ELF-1 (cell line): ENCODE measurements at places on chromosomes 13 and 19.
A peak's percentile ranks its signal among the peaks of the same experiment; 100 is the strongest.

DNA sequence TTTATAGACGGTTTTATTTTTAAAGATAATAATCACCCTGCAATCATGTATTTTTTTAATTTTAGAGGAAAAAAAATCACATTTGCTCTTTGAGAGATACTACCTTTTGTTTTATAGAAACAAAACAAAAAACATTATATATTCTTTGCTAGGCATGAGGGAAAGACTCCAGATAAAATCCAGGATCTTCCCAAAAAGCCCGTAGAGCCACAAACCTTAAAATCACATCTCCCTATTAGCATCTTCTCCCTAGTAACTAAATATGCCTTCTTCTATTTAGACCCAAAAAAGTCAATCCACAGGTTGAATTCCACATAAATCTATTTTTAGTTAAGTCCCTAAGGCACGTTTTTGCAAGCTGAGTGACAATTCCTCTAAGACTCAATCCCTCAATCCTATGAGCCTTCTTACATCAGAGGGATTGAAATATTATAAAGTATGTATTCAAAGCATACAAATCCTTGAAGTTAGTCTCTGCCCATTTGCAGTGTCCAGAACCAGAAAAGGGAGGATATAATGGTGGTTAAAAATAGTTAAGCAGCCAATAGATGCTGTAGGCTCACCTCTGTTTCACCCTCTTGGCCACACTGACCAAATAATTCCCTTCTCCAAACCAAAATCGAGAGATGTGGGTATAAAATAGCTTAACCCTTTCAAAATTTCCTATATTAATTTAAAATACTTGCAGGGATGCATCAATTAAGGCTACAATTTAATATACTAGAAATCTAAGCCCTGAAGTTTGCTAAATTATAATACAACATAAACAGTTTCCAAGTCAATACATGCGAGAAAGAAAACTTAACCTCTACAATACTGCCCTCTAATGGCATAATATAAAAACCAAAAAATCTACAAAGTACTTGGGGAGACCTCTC, 64.0 kb downstream of the SERP2 start:
- no peak for DNase-seq

DNA sequence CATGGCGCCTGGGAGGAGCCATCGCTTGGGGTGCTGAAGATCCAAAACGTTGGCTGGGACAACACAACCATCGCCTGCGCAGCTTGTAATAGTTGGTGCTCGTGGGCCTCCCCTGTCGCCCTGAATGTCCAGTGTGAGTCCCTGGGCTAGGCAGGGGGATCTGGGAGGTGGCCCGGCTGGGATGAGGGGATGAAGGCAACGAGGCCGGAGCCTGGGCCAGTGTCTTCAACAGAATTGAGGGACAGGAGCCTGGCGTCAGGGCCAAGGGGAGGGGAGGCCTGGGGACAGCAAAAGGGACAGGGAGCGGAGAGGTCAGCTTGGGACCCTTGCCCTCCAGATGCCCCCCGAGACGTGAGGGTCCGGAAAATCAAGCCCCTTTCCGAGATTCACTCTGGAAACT, 6.7 kb upstream of the FFAR1 start:
- no peak for DNase-seq

- no peak for DNase-seq
Observed at GRCh38 chr13:111099290-111099689, 15.8 kb upstream of the ARHGEF7 start.

- no peak for DNase-seq
Observed at GRCh38 chr13:79998381-79998880, 342.5 kb downstream of the SPRY2 start.

- no peak for DNase-seq
Observed at GRCh38 chr13:106898231-106898630, 330.3 kb upstream of the ARGLU1 start.

DNA sequence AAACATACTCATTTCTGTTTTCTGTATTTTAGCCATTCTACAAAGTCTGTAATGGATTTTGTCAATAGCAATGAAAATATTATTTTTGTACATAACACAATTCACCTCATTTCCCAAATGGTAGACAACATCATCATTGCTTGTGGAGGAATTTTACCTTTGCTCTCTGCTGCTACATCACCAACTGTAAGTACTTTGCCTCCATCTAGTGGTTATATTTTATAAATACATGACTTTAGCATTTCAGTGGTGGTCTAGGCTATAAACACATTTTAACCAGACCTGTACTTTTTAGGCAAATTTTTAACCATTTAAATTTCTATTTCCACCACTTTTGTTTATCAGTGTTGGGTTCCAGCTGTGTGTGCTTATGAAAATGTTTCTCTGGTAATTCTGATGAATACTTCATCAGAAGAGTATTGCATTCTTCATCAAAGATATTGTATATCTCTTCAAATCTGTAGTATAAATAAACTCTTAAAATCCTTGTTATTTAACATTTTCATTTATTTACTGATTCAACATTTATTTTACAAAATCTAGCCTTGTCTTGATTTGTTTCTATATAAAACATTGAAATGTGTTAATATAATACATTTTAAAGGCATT, 222.4 kb downstream of the NBEA start:
- no peak for DNase-seq

DNA sequence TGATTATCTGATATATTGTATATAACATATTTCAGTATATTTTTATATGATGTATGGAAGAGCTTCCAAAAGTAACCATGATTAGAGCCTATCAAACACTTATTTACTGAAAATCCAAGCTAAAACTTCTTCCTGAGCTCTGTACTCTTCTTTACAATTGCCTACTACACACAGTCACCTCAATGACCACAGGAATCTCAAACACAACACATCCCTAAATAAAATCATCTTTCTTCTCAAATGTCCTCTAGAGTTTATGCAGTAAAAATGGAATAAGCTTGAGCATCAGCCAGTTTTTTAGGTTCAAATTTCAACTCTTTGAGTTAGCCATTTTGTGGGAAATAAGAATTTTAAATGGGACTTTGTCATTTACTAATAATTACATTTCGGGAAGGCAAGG, 102.6 kb upstream of the FNDC3A start:
- no peak for DNase-seq

DNA sequence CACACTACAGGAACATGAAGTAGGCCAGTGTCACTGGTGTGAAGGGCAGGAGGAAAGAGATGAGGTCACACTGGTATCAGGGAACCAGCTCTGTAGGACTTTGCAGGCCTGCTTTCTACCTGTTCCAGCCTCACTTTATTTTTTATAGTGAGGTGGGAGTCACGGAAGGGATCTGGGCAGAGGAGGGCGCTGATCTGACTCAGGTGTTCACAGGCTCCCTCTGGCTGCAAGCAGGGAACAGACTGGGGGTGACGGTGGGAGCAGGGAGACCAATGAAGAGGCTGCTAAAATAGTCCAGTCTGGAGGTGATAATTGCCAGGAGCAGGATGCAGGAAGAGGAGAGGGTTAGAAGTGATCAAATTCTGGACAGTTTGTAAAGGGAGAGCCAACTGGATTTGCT, 2.8 kb downstream of the THAP8 start:
- DNase-seq, result peak; percentile 72

DNA sequence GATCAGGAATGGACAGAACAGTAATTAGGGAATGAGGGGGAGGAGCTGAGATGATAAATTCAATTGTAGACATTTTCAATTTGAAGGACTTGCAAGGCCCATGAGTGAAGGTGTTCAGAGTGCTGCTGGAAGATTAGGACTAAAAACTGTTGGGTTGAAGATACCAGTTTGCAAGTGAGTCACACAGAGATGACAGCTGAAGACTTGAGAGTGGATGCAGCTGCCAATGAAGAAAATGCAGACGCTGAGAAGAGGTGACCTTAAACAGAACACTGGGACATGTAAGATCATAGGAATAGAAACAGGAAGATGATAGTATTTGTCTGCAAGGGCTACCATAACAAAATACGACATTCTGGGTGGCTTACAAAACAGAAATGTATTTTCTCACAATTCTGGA, 1716.5 kb upstream of the SLC10A2 start:
- no peak for DNase-seq

DNA sequence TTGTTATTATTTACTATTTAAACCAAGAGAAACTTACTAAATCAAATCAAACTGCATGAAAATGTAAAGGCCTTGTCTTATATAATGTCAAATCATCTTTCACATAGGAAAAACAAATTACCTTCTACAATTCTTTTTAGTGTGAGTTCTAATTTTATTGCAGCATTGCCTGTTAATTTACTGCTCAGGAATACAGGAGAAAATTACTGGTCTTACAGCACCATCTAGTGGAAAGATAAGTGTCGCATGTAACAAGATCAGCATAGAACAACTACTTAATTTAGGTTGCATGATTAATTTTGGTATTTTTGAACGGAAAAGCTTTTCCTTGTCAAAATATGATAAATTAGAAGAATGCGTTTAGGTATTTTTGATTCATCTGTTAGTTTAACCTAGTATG, 502.7 kb downstream of the UQCRFS1 start:
- no peak for DNase-seq
